ENCODE measurements at places on chromosomes 11 and 22. TPM values are rescaled to one million over a fixed set of nuclear protein-coding genes. Genes with fewer than 3 reads are reported as not detected.

The APOA4 gene
- total RNA-seq = not detected

The FAM180B gene
- total RNA-seq = not detected

The DSCAML1 gene
- total RNA-seq = not detected

The FGF4 gene
- not detected for total RNA-seq

The SCGB1A1 gene
- total RNA-seq = not detected

The POLDIP3 gene
- total RNA-seq = 31.1 TPM

The OR51B4 gene
- total RNA-seq = not detected

The MICAL2 gene
- 212 TPM for total RNA-seq

The MS4A3 gene
- total RNA-seq = not detected

The RIMBP3B gene
- total RNA-seq = not detected

Data from thoracic aorta endothelial cell (primary cell).